ENCODE measurements at places on chromosomes 7 and 10.

DNA sequence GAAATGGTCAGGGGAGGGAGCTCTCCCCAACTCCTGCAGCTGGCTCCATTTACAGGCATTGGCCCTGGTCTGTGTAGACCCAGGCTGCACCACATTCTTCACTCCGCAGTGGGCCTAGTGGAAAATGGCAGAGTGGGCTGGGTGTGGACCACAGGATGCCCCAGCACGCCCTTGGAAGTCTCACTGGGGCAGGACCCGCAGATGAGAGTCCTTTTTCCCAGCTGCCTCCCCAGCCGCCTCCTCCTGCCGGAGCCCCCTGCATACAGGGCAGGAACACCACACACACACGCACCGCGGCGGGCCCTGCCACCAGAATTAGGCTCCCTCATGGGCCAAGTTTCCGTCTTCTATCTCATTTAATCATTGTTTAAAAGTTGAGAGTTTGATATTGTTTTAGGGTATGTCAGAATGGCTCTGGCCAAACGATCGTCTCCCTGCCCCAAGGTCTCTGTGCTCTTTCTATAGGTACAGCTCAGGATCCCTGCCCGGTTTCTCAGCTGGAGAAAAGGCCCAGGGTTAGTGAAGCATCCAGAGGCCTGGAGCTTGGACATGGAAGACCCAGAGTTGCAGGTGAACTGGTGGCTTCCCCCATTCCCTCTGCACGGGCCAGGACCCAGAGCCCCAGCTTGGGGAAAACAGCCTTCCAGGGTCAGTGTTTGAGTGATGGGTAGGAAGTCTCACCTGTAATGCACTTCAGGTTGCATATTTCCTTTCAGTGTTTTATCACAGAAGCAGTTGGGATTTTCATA, 42.0 kb downstream of the ZNF467 start:
- DNase-seq: no peak

DNA sequence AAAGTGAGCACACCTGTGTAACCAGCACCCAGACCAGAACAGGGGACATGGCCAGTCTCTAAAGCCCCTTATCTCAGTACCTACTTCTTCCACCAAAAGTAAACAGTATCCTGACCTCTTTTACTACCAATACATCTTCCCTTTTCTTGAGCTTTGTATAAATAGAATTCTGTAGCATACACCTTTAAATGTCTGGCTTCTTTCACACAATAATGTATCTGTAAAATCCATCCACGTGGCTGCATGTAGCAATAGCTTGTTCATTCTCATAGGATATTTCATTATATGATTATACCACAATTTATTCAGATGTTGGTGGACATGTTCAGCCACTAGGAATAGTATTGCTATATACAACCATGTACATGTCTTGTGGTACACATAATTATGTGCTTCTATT, 40.6 kb downstream of the BTBD16 start:
- DNase-seq: no peak

- DNase-seq: no peak
These were observed 543 bp downstream of the HMX3 start for GRCh38 chr10:123136221-123136805.

- no peak for DNase-seq
These were observed 36.8 kb downstream of the NACAD start for GRCh38 chr7:45052011-45052410.
